ENCODE measurements at places on chromosomes 16 and 17.

DNA sequence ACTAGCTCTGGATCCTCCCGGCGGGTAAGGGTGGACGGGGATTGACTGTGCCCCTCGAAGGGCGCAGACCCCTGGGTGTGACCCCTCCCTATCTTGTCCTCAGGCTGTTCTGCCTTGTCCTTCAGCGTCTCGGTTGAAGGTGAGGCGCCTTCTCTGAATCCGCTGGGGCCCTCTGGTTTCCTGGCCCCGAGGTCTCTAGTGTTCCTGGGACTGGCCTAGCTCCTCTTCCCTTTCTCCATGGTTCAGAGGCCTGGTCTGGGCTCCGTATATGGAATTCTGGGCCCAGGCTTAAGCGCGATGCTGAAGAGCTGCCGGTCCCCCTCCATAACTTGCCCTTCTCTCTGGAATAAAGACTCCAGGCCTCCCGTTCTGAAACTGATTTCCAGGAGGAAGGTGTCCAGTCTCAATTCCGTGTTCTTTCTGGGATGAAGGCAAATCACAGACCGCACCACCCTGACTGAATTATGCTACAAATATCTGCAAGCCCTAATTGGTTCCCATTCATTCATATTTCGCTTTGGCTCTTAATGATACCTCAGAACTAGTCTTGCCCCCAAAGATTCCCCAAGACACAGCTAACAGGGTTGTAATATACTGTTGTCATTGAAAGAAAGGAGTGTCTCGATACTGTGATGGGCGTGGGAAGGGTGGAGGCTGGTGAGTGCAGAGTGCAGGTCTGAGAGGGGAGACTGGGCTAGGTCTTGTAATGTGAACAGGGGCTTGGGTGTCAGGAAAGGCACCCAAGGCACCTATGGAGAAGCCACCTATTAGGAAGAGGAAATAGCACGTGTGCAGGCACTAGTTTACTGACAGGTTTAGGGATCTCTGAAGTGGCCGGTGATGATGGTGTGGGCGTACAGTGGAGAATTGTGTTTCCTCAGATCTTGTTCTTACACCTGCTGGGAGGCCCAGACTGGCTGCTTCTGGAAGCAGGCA lies 851 bp downstream of the EDC4 start:
- no peak for DNase-seq

GRCh38 chr17:75553295-75554110 lies 28.0 kb downstream of the LLGL2 start:
- no peak for DNase-seq

GRCh38 chr17:40599468-40599763 lies 34.1 kb upstream of the CCR7 start:
- DNase-seq = no peak

- no peak for DNase-seq
Observed at GRCh38 chr16:50244140-50244503, 22.2 kb upstream of the ADCY7 start.

- no peak for DNase-seq
Observed at GRCh38 chr17:38743556-38744171, 4.5 kb downstream of the PCGF2 start.

- DNase-seq = no peak
Observed at GRCh38 chr16:9027070-9027799, 63.5 kb upstream of the USP7 start.

- DNase-seq = no peak
Observed at GRCh38 chr17:31574458-31574857, 183.0 kb downstream of the RAB11FIP4 start.

GRCh38 chr17:37375706-37376105 lies at the start of gene C17orf78:
Gene C17orf78, plus strand, starts transcription at chr17:37375985. Its CDS starts 108 bp downstream, at chr17:37376093.
- no peak for DNase-seq

GRCh38 chr17:44995436-44996001 lies 27.4 kb upstream of the C1QL1 start:
- DNase-seq = no peak

DNA sequence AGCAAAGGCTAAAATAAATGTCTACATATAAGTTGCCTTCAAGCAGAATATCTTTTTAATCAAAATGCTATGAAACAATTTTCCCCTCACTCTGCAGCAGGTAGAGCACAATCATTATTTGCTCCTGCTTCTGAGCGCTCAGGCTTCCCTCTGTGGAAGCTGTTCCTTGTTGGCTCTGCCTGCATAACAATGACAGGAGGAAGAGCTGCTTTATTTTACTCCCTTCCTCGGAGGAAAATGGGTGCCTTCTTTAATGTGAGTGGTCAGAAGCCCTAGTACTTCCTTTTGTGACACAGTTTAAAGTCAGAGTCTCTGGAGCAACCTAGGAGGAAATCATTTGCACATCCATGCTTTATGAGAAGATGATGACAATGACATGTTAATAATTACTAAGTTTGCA lies 492.1 kb downstream of the CDH8 start:
- no peak for DNase-seq

DNA sequence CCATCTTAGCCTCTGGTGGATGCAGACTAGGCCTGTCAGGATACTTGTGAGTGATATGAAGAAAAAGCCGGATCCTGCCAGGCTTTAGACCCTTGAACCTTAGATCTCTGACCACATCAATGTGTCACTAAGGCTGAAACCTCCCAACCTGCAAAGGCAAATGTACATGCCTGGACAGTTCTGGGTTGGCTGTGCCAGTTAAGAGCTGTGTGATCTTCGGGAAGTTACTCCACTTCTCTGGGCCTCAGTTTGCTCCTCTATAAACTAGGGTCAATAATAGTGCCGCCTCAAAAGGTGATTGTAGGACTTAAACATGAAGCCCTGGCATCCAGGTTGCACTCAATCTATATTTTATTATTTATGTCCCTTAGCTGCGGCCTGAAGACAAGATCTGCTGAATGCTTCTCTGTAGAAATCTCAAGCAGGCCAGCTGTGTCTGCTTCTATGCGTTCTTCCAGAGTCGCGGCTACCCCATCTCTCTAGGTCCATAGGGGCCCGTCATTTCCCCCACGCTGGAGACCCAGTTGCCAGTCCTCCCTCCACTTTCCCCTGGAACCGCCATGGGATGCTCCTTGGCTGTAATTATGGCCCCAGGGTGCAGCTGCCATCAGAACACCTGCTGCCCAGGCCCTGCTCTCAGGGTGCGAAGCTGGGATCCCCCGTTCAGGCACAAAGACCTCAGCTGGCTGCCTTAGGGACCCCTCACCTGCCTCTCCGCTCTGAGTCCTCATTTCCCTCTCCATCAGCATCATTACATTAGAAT lies 50.2 kb downstream of the AKAP1 start:
- DNase-seq = no peak

DNA sequence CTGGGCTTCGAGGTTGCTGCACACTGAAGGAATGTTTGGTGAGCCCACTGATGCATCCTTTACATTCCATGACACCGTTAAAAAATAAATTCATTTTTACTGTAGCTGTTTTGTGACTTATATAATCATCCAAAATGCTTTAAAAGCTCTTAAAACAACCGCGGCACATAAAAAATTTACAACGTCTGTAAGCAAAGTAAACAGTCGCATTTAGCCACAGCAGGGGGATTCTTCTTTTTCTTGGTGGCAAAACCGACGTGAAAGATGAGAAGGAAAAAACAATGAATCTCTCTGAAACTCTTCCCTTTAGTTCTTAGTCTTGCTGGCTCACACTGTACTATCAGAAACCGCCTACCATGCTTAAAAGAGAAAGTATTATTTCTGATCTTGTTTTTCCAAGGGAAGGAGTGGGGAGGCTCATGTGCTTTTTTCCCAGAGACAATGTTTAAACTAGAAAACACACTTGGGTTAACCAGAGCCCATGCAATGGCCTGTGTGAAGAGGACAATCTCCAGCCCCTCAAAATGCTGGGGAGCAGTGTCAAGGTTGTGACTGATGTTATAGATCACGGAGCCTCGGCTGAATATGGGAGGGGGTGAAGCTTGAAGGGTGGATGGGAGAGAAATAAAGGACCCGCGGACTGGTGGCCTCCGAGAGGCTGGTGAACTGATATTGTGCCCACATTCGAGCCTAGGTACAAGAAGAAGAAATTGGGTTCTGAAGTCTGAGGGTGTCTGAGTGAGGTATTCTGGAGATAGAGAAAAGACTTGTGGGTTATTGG lies 91.1 kb downstream of the IRF8 start:
- DNase-seq = no peak

- DNase-seq = no peak
Observed at GRCh38 chr17:20145567-20145966, 136.4 kb downstream of the SPECC1 start.

GRCh38 chr17:5557990-5558389 lies 26.3 kb downstream of the NLRP1 start:
- no peak for DNase-seq

DNA sequence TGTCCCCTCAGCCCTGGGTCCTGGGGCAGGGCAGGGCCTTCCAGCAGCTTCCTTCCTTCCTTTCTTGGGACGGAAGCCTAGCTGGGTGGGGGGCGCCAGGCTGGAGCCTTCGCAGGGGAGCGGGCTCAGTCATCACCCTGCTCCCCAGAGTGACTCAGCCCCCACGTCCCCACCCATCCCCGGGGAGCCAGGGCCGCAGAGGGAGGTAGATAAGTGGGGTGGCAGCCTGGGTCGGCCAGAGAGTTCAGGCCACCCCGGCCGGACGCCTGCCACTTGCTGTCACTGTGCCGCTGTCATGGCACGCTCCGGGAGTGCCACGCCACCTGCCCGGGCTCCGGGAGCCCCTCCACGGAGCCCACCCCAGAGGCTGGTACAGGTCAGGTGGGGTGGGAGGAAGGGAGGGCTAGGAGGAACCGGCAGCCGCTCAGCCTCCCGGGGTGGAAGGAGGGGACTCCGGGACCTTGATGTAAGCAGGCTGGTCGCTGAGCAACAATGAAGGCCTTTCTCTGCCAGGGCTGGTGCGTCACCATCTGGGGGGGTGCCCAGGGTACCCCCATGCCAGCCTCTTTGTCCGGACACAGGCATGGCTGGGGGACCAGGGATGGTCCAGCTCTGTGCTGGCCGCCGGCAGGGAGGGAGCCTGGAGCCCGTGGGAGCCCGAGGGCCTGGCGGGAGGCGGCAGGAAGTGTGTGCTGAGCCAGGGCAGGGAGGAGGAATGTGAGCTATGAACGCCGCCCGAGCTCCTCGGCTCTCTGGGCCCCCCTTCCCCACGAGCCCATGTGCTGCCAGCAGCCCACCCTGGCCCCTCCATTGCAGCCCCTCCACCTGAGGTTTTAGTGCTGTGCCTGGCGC lies 6.6 kb downstream of the NHERF2 start:
- no peak for DNase-seq

- no peak for DNase-seq
Observed at GRCh38 chr16:54431041-54431996, 144.7 kb upstream of the IRX3 start.

DNA sequence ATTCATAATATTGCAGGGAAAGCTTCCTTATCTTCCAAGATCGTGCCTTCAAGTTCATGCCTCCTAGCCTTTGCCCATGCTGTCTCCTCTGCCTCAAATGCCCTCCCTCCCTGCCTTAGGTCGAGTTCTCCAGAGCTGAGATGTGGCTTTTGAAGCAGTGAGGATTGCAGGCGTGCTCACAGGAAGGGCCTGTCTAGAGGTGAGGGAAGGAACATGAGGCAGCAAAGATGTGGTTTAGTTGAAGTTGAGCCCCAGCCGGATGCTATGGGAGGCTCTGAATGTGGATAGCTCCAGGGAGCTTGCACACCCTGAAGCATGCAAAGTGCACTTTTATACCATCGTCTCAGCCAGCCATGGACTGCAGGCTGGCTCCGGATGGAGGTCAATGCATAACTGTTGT lies 754.6 kb upstream of the EEF2KMT start:
- DNase-seq = no peak

DNA sequence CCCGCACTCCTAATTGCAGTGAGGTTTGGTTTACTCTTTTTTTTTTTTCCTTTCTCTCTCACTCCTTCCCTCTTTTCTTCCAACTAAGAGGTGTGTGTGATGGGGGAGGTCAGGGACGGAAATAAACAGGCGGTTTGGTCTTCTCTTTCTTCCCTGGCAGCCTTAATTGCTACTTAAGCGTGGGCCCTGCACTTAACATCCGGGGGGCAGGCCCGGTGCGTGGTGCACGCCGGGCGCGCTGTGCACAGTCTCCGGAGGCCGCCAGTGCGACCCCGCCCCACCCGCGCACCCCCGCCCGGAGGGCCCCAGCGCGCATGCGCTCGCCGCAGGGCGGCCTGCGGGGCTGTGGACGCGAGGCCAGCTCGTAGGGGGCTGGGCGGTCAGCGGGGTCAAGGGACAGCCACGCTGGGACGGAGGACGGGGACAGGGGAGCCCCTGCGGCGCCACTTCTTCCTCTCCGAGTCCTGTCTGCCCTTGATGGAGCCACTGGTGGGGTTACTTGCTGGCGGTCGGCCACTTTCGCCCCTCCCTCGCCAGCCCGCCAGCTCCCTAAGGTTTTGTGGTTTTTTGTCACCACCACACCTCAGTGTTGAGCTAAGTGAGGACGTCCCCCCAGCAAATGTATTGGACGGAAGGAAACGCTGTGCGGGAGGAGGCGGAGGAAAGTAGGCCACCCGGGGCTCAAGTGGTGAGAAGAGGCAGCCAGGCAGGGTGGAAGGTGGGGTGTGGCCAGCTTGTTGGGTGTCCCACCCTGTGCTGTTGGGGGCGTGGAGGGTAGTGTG lies 120.9 kb downstream of the MRM1 start:
- DNase-seq = peak; percentile 70

Measured in activated T-cell treated with anti-CD3 and anti-CD28 coated beads, Interleukin-2, amount 50 U/mL, for 4 hours (primary cell).